Renal cortex interstitium (tissue), 15 donors: ENCODE measurements at places on chromosomes 4 and X. TPM values are rescaled to one million over a fixed set of nuclear protein-coding genes. Genes with fewer than 3 reads are reported as not detected.

The IL2 gene
- not detected for polyA plus RNA-seq

The VCX3B gene
- polyA plus RNA-seq: 0.78 TPM

The CCSER1 gene
- 20.3 TPM for polyA plus RNA-seq

The MXRA5 gene
- polyA plus RNA-seq: 9.5 TPM

The GLOD5 gene
- 1.3 TPM for polyA plus RNA-seq

The ADH6 gene
- 32.4 TPM for polyA plus RNA-seq

The SPANXC gene
- not detected for polyA plus RNA-seq

The MAGEA9 gene
- polyA plus RNA-seq: not detected

The LEF1 gene
- 70.5 TPM for polyA plus RNA-seq

The PPP4R3C gene
- not detected for polyA plus RNA-seq

The CT45A10 gene
- polyA plus RNA-seq: not detected

The ADH1C gene
- polyA plus RNA-seq: 84.3 TPM

The TEX13C gene
- not detected for polyA plus RNA-seq

The UCP1 gene
- polyA plus RNA-seq: 0.14 TPM

The PTPN13 gene
- polyA plus RNA-seq: 155 TPM

The MID2 gene
- polyA plus RNA-seq: 10.4 TPM

The RXFP1 gene
- 0.56 TPM for polyA plus RNA-seq

The ART3 gene
- 0.57 TPM for polyA plus RNA-seq

The CXorf38 gene
- polyA plus RNA-seq: 10.0 TPM

The GAGE2A gene
- polyA plus RNA-seq: not detected

The CFI gene
- polyA plus RNA-seq: 83.3 TPM

The DNAAF6 gene
- 0.15 TPM for polyA plus RNA-seq

The MTTP gene
- 14.8 TPM for polyA plus RNA-seq

The GBA3 gene
- polyA plus RNA-seq: 13.9 TPM

The TIMP1 gene
- 73.6 TPM for polyA plus RNA-seq

The ARMCX1 gene
- 50.0 TPM for polyA plus RNA-seq
